Activated T-helper 17 cell treated with anti-CD3 and anti-CD28 coated beads, Interleukin-2, amount 50 U/mL, for 72 hours (primary cell): ENCODE measurements at places on chromosomes 12 and 14.
A peak's percentile ranks its signal among the peaks of the same experiment; 100 is the strongest.

GRCh38 chr12:107487011-107487680 lies 198.5 kb upstream of the PWP1 start:
- no peak overlapping the region for H3K4me3 ChIP-seq
- no peak overlapping the region for H3K27ac ChIP-seq
- H3K27me3 ChIP-seq = no peaks in the 10 kb centered on the region
- no peaks in the 10 kb centered on the region for H3K36me3 ChIP-seq
- no peak for ATAC-seq

- H3K36me3 ChIP-seq = peaks cover 60% of the 10 kb centered on the region
- peak overlapping the region; percentile 73 for H3K27ac ChIP-seq
- peaks cover 45% of the 10 kb centered on the region for H3K4me1 ChIP-seq
- H3K4me3 ChIP-seq = peak overlapping the region; percentile 67
- ATAC-seq = no peak
These were observed 92.0 kb downstream of the PPP2R5C start for GRCh38 chr14:101853455-101854018.

DNA sequence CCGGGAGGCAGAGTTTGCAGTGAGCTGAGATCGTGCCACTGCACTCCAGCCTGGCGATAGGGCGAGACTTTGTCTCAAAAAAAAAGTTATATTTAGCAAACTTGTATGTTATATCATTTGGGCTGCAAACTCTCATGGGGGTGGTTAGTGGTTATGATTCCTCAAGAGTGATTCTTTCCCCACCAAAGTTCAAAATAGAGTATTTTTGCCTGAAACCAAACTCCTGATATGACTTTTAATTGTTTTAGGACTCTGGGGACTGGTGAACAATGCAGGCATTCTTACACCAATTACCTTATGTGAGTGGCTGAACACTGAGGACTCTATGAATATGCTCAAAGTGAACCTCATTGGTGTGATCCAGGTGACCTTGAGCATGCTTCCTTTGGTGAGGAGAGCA lies 18.6 kb downstream of the HSD17B6 start:
- H3K4me1 ChIP-seq = no peaks in the 10 kb centered on the region
- no peaks in the 10 kb centered on the region for H3K36me3 ChIP-seq
- H3K4me3 ChIP-seq = no peak overlapping the region
- ATAC-seq = no peak

- H3K4me1 ChIP-seq = no peaks in the 10 kb centered on the region
- no peak overlapping the region for H3K27ac ChIP-seq
- no peak overlapping the region for H3K4me3 ChIP-seq
- H3K27me3 ChIP-seq = peaks cover 25% of the 10 kb centered on the region
- ATAC-seq = no peak
These were observed 29.5 kb upstream of the STAB2 start for GRCh38 chr12:103557628-103558010.

GRCh38 chr14:63730659-63731058 lies 2.8 kb upstream of the SGPP1 start:
- peaks cover 15% of the 10 kb centered on the region for H3K4me1 ChIP-seq
- H3K36me3 ChIP-seq = peaks cover 4% of the 10 kb centered on the region
- no peak for ATAC-seq
- H3K27ac ChIP-seq = no peak overlapping the region

GRCh38 chr14:71332476-71332875 lies 425.2 kb downstream of the PCNX1 start:
- H3K4me1 ChIP-seq = peaks cover 53% of the 10 kb centered on the region
- peak overlapping the region; percentile 70 for H3K27ac ChIP-seq
- peak; percentile 22 for ATAC-seq
- H3K4me3 ChIP-seq = no peak overlapping the region
- H3K36me3 ChIP-seq = peaks cover 5% of the 10 kb centered on the region

GRCh38 chr12:19515179-19515578 lies 75.9 kb downstream of the AEBP2 start:
- no peaks in the 10 kb centered on the region for H3K27me3 ChIP-seq
- H3K4me1 ChIP-seq = peaks cover 4% of the 10 kb centered on the region
- peaks cover 82% of the 10 kb centered on the region for H3K36me3 ChIP-seq
- H3K27ac ChIP-seq = no peak overlapping the region

DNA sequence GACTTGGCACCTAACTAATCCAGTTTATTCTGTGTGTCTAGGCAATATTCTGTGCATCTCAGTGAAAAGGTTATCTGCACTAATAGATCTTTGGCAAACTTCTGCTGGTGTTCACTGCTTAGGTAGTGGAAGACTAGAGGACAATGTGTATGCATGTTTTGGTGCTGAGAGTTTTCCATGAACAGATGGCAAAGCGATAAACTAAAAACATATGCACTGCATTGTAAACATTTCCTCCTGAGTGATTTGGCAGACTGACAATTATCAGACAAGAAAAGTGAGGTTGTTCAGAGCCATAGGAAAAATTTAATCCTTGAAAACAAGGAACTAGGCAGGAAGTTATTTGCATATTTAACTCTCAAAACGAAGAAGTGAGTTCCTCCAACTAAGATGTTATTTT lies 400.4 kb downstream of the ATP23 start:
- peaks cover 24% of the 10 kb centered on the region for H3K27me3 ChIP-seq
- no peaks in the 10 kb centered on the region for H3K36me3 ChIP-seq
- no peaks in the 10 kb centered on the region for H3K4me1 ChIP-seq
- H3K27ac ChIP-seq = no peak overlapping the region
- H3K4me3 ChIP-seq = no peak overlapping the region

GRCh38 chr14:83860631-83861155 lies 1669.3 kb upstream of the FLRT2 start:
- H3K36me3 ChIP-seq = no peaks in the 10 kb centered on the region
- H3K4me1 ChIP-seq = no peaks in the 10 kb centered on the region
- ATAC-seq = no peak
- H3K4me3 ChIP-seq = no peak overlapping the region
- H3K27ac ChIP-seq = no peak overlapping the region
- H3K27me3 ChIP-seq = no peaks in the 10 kb centered on the region

DNA sequence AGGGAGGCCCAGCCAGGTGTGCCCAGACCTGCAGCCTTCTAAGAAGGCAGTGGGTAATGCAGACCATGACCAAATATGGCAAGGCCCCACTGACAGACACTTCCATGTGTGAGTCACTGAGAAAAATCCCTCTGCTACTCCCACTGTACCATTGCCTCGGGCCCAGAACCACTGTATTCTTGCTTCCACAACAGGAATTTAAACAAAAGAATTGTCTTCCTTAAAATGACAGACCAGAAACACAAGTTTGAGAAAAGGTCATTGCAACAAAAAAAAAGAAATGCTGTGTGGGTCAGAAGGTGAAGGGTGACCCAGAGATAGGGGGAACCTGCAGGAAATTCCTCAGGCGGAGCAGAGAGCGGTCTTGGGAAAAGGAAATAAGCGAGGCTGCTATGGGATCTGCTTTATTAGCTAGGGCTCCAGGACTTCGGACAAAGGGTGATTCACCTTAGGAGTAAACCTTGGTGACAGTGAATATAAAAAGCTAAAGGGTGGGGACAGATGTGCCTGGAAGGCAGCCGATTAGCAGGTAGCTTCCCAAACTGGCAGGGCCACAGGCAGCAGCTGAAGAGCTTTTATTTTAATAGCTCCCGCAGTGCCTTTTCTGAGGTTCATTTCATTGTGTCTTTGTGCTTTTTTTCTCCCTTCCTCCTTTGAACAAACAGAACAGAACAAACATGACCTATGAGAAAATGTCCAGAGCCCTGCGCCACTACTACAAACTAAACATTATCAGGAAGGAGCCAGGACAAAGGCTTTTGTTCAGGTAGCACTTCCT lies 185.3 kb upstream of the BCL2L14 start:
- ATAC-seq = no peak
- H3K36me3 ChIP-seq = peaks cover 99% of the 10 kb centered on the region
- peaks cover 17% of the 10 kb centered on the region for H3K4me1 ChIP-seq
- H3K27me3 ChIP-seq = no peaks in the 10 kb centered on the region

- no peaks in the 10 kb centered on the region for H3K36me3 ChIP-seq
- peak; percentile 37 for ATAC-seq
- no peak overlapping the region for H3K27ac ChIP-seq
These were observed 104.0 kb downstream of the CALM1 start for GRCh38 chr14:90500665-90501370.

DNA sequence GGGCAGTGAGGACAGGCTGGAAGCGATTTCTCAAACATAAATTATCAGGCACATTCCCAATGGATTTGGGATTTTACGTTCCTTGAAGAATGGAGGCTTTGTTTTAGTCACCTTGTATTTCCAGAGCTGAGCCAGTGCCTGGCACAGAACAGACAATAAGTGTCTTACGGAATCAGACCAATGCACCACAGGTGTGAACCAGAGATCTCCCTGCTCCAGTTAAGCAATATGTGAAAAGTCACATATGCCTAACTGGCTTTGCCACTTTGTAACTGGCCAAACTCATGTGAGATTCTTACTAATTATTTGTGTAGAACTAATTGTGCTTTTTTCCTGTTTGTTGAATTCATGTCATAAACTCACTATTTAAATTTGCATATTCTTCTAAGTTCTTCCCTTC lies 130.4 kb downstream of the KCNH5 start:
- H3K27me3 ChIP-seq = no peaks in the 10 kb centered on the region
- H3K4me3 ChIP-seq = no peak overlapping the region
- H3K36me3 ChIP-seq = no peaks in the 10 kb centered on the region

- peaks cover 36% of the 10 kb centered on the region for H3K36me3 ChIP-seq
- H3K27me3 ChIP-seq = no peaks in the 10 kb centered on the region
- H3K4me3 ChIP-seq = peak overlapping the region; percentile 92
- ATAC-seq = peak; percentile 49
- H3K27ac ChIP-seq = peak overlapping the region; percentile 73
These were observed 1.9 kb upstream of the SCFD1 start for GRCh38 chr14:30620178-30620577.

DNA sequence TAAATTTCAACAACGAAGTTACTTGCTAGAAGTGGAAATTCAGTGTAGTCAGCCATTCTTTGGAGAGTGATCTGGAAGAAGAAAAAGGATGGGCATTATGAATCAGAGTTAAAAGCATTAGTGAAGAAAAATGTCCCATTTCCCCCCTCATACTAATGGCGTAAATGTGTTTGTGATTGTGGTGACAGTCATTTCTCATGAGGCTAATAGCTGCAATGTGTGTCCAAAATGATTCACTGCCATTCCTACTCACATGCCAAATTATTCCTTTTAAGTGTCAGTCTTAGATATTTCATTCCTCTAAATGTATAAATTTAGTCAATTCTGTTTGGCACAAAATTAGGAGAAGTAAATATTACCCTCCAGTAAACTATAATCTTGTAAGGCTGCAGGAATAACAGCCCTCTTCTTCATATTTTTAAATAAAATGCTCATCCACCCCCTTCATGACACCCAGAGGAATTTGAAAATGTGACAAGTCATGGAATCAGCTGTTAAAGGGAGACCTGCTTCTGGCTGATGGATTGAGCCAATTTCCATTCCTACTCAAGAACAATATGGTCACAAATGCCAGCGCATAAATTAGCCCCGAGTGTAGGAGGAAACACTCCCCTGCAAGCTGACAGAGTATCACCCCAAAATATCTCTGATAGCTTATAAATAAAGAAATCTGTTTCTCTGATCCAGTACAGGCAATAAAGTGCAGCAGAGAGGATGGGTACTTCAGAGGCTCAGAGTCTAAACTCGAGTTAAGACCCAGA lies 912.3 kb upstream of the SEL1L start:
- no peak overlapping the region for H3K4me3 ChIP-seq
- no peaks in the 10 kb centered on the region for H3K27me3 ChIP-seq
- no peak overlapping the region for H3K27ac ChIP-seq
- no peak for ATAC-seq

DNA sequence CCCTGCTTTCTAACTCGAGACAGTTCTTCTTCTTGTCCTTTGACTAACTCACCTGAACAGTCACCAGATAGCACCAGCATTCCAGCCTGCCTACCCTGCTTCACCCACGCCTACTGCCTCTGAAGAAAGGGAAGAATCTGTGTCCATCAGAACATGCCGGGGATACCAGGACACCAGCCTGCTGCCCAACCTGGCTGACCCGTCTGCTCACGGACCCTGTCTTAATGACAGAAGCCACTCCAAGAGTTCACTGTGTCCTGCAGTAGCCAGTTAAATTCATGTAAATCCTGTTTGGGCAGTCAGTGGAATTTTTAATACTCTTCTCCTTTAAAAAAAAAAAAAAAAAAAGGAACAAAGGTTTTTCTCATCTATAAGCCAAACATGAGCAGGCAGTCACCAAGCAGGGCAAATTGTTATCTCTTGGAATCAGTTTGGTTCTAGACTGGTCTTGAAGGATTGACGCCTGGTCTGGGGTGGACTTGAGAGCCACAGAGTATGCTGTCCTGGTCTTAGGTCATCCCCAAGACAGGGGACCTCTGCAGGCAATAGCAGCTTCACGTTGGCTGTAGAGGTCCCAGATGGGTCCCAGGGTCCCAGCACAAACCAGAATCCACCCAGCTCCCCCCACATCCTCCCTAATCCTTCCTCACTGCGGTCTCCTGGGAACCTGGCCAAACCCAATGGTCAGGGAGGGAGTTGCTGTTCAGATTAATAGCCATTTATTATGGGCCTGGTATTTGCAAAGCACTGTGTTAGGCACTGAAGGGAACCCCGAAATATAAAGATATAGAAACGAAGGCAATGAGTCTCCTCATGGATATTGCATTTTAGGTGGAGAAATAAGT lies 181.1 kb upstream of the HIF1A start:
- ATAC-seq = no peak
- no peaks in the 10 kb centered on the region for H3K27me3 ChIP-seq
- peaks cover 65% of the 10 kb centered on the region for H3K4me1 ChIP-seq
- H3K36me3 ChIP-seq = peaks cover 99% of the 10 kb centered on the region
- peak overlapping the region; percentile 91 for H3K27ac ChIP-seq
- no peak overlapping the region for H3K4me3 ChIP-seq

- H3K27me3 ChIP-seq = no peaks in the 10 kb centered on the region
- no peak overlapping the region for H3K4me3 ChIP-seq
- H3K36me3 ChIP-seq = no peaks in the 10 kb centered on the region
- peak; percentile 76 for ATAC-seq
- no peak overlapping the region for H3K27ac ChIP-seq
These were observed 104.2 kb upstream of the ABCD2 start for GRCh38 chr12:39723831-39724230.

DNA sequence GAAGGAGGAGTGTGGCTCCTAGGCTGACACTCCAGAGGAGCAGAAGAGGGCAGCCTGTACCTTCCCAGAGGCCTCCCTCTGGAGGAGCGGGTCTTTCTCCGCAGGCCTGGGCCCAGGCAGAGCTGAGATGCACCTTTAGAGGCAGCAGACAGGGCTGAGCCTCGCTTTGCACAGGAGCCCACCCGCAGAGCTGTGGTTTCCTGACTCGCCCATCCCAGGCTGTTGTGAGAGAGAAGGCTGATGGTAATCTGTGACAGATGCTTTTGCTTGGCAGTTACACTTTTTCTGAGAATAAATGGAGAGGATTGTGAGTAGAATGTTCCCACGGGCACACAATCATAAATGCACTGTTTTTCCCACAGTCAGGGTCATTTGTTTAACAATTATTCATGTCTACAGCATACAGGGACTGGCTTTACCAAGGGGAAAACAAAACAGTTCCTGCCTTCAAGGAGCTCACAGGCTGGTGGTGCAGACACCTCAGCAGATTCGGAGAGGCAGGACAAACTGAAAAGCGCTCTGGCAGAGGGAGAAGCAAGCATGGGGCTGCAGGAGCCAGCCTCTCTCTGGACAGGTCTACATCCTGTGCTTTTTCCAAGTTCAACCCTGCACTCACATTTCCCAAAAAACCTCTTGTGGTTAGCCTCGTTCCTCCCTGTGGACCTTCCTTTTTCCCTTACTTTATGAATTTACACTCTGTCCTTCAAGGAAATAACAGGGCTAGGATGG lies 13.9 kb downstream of the EVL start:
- H3K27me3 ChIP-seq = no peaks in the 10 kb centered on the region
- ATAC-seq = peak; percentile 59
- H3K4me3 ChIP-seq = peak overlapping the region; percentile 93
- H3K36me3 ChIP-seq = peaks cover 99% of the 10 kb centered on the region
- peaks cover 81% of the 10 kb centered on the region for H3K4me1 ChIP-seq
- H3K27ac ChIP-seq = peak overlapping the region; percentile 93

GRCh38 chr12:48988030-48988649 lies 10.0 kb downstream of the WNT1 start:
- H3K27ac ChIP-seq = no peak overlapping the region
- H3K4me3 ChIP-seq = no peak overlapping the region
- peak; percentile 88 for ATAC-seq
